ENCODE measurements at places on chromosomes 4 and X.
A peak's percentile ranks its signal among the peaks of the same experiment; 100 is the strongest.

DNA sequence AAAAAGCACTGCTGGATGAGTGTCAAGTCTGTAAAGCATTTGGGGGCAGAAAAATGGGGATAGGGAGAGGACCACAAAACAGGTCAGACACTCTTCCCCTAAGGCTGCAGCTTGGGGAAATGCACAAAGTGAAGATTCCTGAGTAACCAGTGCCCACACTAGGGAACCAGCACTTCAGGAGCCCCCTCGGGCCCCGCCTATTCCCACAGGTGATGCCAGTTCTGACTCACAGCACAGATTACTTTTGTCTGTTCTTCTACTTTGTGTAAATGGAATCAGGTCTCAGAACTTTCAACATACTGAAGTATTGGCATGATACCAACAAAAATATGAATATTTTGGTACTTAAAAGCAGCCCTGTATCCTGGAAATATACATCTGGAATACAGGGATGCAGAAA lies 112.5 kb downstream of the ADRA2C start:
- no peak for DNase-seq

DNA sequence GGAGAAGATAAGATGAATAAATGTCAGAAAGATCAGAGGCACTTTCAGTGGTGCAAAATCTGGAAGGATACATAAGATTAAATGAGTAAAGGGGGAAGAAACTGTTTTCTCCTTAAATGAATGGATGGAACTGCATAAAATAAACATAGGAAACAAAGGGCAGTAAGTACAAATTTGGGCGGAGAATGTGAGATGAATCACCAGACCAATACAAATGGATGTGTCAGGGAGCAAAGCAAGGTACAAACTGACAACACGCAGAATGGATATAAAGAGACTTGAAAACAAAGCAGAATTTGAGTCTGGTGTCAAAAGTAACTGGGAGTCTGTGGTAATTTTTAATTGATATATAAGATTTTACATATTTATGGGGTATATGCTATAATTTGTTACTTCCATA lies 175.3 kb upstream of the PCDH18 start:
- no peak for DNase-seq

DNA sequence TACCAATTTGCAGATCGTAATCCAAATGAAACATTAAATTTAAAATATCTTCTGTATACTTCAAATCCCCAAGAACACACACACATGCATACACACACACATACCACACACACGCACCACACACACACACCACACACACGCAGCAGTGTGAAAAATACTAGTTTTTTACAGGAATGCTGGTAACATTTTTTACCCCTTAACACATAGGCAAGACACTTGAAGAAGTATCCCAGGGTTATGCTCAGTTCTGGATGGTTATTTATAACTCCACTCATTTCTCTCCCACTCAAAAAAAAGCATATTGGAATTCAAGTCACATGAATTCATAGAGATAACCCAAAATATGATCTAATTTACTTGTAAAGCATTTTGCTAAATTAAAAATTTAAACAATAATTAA lies 325.5 kb upstream of the SLC7A11 start:
- no peak for DNase-seq

GRCh38 chr4:88706574-88706973 lies 8.9 kb upstream of the NAP1L5 start:
- no peak for DNase-seq

- no peak for DNase-seq
These were observed 86.8 kb downstream of the GATB start for GRCh38 chr4:151673908-151674520.

GRCh38 chrX:40298572-40299479 lies 201.1 kb upstream of the BCOR start:
- no peak for DNase-seq

DNA sequence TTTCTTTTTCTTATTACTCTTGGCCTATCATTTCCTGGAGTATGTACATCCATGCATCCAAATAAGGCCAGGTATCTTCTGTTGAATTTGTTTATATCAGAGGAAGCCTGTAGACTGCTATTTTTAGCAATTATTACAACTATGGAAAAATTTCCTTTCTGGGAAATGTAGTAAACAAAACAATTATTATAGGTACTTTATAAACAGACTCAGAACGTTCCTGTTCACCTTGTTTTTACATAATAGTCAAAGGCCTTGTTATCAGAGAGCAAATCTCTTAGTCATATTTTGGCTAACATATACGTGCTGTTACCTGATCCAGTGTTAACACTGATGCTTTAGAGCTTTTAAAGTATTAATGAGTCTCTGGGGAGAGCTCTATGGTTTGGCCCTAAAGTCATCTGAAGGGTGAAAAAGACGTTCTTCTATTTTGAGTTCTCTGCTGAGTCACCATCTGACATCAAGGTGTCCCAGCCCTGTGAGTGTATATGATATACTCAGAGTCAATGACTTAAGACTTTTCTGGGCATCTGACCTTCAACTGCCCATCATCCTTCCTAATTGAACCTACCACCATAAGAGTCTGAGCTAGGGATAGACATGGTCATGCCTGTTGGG lies 7.3 kb downstream of the SPARCL1 start:
- no peak for DNase-seq

GRCh38 chrX:87661761-87662160 lies 144.2 kb downstream of the KLHL4 start:
- no peak for DNase-seq

DNA sequence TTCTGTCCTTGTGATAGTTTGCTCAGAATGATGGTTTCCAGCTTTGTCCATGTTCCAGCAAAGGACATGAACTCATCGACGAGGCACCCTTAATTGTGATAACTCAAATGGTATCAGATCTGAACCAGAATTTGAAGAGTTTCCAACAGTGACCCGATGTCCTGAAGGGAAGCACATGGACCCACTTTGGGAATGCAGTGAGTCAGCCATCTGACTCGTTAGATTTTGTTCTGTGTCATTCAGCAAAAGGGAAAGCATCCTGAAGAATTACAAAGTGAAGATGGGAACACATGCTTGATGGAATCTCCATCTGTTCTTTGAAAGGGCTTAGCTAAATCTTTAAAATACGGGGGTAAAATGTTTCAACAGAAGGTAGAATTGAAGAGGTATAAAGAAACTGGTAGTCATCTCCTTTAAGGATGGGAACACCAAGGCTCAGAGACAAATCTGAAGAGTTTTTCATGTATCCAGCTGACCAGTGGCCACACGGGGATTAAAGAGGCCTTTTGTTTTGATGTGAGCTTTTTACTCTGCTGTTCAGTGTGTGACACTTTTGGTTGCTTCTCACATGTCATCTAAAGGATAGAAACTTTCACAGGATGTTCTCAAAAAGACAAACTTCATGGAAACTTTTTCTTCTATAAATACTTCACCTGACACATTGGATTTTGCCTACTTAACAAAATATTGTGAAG lies 393.8 kb downstream of the INPP4B start:
- DNase-seq: no peak

GRCh38 chr4:184402740-184403383 lies 71.5 kb downstream of the IRF2 start:
- DNase-seq: no peak

- no peak for DNase-seq
These were observed 68.3 kb upstream of the PRPS1 start for GRCh38 chrX:107560041-107560440.

DNA sequence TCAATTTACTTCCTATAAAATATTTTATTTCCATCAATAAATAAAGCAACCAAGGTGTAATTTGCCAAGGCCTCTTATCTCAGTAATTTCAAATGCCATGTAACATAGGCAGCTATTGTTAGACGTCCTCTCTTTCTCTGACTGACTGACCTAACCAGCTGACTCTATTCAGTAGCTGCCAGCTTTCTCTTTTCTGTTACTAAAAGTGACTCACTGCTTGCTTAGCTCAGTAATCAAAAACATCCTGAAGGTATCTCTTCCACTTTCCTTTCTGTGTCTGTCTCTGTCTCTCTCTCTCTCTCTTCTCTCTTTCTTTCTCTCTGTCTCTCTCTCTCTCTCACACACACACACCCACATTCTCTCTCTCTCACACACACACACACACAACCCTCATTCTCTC lies 134.2 kb downstream of the SPOCK3 start:
- DNase-seq: no peak

- DNase-seq: no peak
These were observed 10.5 kb downstream of the ACSL1 start for GRCh38 chr4:184815046-184815877.

GRCh38 chrX:71545364-71545763 lies 12.5 kb downstream of the OGT start:
- no peak for DNase-seq

DNA sequence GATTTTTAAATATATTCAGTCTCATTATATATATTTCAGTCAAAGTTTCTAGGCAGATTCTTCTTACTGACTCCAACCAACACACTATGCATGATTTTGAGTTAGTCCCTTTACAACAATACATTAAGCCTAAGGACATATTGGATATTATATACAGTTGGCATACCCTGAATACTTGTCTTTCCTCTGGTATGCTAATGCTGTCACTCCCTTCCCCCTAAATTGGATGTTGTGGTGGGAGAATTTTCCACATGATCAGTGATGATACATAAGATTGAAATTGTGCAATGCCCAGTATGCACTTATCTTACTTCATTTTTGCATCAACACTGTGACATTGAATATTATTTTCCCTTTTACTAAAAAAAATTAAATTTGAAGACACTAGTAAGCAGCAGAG lies 935.2 kb downstream of the PCDH7 start:
- no peak for DNase-seq

DNA sequence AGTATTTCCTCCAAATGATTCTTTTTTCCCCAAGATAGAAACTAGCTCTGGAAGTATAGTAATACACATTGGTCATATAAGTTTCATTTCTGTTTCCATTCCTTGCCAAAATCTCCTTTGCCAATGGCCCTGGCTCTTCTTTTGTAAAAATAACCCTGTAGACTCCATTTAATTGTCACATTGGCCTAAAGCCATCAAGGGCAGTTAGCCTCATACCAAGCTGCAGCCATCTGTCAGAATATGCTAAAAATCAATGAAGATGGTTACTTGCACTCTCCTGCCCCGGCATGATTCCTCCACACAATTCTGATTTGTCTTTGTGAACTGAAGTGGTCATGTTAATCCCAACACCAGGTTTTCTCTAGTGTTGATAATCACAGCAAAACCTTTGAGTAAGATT lies 380.5 kb downstream of the SH2D1A start:
- no peak for DNase-seq

DNA sequence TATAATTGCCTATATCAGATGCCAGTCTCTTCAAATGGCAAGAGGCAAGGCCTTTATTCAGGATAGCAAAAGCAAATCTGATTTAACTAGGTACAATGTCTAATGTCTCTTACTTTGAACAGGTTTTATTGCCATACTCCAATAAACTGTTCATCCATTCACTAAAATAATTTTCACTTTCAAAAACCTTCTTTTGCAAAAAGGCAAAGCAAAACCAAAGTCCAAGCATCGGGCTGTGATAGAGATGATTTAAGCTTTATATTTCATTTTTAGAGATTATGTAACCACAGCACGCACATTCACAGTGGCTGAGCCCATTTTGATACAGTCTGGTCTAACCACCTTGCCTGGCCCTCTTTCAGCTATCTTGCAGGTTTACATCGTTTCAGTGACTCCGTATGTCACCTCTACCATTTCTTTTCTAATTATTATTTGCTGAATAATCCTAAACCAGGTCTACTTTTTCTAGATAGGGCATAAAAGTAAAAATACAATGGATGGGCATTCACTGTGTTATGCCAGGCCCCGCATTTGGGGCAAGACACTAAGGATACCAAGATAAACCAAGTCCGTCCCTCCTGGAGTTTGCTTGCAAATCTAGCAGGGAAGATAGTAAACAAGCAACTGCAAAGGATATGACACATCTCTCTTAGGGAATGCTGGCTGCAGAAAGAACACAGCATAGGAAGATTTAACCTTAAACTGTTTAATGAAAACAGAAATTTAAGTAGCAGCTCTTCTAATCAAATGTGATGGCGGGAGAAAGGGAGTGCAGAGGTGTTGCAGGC lies 1.8 kb downstream of the CASP3 start:
- DNase-seq: no peak

DNA sequence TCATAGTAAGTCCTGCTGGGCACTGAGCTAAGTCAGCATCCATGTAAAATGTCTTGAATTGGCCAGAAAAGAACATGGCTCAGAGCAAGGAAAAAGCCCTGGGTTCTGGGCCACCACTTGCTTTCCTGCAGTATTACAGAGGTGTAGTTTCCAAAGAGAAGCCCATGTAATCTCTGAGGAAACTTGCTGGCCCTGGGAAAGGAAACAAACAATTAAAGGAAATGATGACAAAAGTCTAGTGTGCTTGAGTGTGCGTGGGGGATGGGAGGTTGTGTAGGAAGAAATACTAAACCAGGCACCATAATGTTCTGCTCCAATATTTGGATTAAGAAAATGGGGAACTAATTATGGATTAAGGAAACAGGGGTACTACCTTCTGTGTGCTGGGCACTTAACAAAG lies 39.5 kb upstream of the SMIM10L2A start:
- no peak for DNase-seq

GRCh38 chrX:1589356-1590130 lies 1.9 kb upstream of the AKAP17A start:
- no peak for DNase-seq

- no peak for DNase-seq
These were observed 19.6 kb downstream of the SPANXA2 start for GRCh38 chrX:141609111-141609510.

GRCh38 chr4:165635381-165635780 lies 237.7 kb upstream of the TLL1 start:
- DNase-seq: no peak

GRCh38 chrX:54597728-54598127 lies 67.7 kb downstream of the GNL3L start:
- DNase-seq: no peak

GRCh38 chr4:138451276-138451663 lies 209.1 kb upstream of the SLC7A11 start:
- DNase-seq: no peak

- no peak for DNase-seq
These were observed 42.1 kb upstream of the USP46 start for GRCh38 chr4:52701207-52701606.

DNA sequence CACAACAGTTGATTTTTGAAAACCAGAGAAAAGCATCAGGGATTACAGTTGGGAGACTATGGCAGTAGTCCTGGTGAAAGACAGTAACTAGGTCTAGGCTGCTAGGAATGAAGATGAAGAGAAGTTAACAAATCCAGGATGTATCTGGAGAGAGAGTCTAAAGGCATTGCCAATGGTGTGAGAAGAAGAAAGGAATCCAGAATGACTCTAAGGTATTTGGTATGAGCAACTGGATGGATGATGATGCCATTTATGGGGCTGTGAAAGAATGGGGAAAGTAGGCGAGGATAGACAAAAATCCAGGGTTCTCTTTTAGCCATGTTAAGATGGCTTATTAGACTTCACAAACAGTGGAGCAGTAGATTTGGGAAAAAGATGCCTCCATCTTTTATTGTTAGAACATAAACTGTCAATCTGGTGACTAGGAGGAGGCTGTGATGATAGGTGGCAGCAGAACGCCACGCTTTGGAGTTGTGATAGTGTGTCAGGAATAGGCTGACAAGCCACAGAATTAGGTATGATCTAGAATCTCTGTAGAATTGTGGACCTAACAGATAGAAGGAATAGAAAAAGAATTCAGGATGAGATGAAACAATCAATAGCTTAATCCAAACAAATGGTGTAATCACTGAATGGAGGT lies 27.3 kb upstream of the JADE1 start:
- peak; percentile 5 for DNase-seq
